ENCODE measurements at places on chromosomes 16 and 17.

DNA sequence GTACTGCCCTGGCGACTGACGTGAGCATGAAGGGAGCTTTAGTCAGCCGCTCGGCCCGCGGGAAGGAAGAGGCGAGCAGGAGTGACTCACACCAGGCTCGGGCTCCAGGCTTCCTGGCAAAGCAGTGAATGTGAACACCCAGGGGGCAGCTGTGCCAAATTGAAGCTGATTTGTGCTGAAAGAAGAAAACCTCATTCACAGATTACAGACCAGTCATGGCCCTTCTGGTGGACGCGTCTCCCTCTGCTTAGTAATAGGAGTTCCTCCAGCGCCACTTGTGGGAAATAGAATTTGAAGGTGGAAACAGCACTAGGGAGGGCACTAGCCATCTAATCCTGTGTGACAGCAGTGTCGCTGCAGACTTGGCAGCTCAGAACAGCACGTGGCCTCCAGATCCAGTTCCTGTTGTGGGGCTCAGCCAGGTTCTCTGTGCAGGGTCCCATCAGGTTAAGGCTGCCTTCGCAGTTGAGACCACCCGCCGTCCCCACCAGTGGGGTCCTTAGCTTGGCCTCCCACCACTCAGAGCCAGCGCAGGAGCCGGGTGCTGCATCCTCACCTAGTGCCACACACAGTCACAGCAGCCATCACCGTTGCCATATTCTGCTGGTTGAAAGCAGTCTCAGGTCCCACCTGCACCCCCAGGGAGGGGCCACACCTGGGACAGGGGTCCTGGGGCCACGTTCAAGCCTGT is 164.5 kb upstream of the CHMP6 start:
- DNase-seq, result no peak

DNA sequence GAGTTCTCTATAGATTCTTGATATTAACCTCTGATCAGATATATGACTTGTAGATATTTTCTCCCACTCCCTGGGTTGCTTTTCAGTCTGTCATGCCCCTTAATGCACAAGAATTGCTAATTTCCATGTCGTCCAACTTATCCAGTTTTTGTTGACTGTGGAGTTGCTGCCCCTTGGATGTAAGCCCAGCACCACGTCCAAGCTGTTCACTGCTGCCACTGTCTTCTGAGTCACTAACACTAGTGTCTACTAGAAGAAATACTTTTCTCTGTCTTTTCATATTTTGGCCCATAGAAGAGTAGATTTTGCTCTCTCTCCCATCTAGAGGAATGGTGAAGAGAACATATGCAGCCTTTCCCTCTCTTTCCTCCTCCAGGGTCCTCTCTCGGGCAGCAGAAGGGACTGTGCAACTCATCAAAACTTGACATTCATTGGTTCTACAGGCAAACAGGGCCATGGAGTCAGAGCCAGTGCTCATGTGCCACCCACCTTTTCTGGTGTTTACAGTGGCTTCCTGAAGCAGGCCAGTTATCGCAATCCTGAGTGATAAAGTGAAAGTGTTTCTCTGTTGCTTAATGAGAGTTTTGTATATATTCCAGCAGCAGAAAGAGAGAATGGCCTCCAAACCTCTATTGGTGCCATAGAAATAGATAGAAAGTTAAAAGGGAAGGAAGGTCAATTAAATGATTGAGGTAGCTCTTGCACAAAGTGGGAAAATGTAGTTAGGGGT is 22.6 kb upstream of the PMP22 start:
- no peak for DNase-seq

DNA sequence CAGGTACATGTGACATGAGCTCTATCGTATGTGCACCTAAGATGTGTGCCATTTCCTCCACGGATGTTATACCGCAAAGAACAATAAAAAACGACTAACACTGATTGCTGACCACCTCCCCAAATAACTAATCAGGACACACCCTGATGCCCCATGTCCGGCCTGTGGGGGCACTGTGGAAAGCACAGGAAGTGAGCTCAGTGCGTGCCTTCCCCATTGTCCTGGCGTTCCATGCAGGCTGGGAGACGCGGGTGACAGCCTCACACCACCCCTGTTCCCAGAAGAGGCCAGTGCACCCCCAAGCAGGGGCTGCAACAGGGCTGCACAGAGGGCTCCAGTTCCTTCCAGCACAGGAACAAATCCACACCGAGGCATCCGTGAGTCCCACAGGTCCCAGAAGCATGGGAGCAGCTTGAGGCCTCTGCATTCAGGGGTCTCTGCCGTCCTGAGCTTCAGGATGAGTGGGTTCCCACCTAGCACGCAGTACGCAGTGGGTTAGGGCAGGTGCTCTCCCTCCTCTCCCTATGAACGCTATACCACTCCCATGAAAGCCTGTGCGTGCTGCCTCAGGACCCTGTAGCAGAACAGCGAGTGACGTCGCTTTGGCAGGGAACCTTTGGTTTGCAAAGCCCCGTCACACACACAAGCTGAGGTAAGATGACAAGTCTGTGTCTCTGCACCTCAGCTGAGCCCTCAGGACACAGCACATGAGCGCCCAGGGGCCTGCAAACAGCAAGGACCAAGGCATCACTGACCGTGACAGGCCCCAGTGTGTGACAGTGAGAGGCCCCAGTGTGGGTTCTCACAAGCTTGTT is 117.7 kb downstream of the ZNF778 start:
- no peak for DNase-seq

GRCh38 chr17:15350777-15351477 is 9.5 kb upstream of the TEKT3 start:
- DNase-seq, result no peak

- no peak for DNase-seq
Measured at GRCh38 chr17:69411766-69412165, 2.7 kb upstream of the MAP2K6 start.

DNA sequence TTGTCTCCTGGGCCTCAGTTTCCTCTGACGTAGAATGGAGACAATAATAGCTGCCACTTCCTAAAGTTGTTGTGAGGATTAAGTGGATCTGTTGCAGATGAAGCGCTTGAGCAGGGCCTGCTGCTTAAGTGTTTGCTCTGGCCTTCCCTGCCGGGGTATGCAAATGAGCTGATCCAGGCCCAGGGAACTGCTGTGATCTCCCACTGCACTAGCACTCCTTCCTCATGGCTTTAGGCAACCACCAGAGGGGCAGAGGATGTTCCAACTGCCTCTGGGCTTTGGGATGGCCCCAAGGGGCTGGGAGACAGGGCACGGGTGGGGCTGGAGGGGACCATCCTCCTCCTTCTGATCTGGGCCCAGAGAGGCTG is 6.2 kb downstream of the SBK1 start:
- DNase-seq, result no peak

- no peak for DNase-seq
Measured at GRCh38 chr17:7992924-7993323, 9.5 kb upstream of the GUCY2D start.
